ENCODE measurements at places on chromosomes 13 and 19.

DNA sequence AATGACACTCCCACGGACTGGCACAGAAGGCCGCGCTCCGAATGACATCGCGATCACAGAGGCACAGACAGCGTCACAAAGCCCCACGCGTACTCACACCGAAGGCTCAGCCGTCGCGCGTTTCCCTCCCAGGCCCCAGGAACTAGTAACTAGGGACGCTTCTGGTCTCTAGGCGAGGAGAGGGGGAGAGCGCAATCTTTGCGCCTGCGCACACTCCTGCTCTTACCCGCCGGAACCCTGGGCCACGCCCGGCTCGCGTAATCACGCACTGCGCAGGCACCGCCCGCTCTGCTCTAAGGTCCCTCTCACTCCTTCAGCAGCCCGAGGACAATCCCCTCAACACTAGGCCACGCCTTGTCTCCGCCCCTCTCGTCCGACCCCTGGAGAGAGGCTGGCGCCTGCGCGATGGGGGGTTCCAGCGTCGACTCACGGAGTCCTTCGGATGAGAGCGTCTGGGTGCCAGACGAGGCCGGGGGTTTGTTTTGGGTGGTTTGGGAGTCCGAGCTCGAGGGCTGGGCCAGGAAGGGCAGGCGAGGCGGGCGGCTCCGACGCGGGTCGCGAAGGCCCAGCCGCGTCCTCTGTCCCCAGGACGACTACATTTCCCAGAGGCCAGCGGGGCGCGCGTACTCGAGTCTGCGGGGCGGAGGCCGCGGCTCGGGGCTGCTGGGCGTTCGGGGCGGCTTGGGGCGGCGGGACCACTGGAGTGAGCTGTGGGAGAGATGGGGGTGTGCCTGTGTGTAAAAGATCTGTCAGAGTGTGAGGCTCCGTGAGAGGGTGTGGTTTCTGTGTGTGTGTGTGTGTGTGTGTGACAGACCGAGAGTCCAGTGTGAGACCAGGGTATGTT lies at the start of gene ZNF471:
TSS of gene ZNF471 (plus strand) at position 410 of the 844 bp plus-strand sequence. CDS start 3,717 bp downstream, outside the sequence.
- DNase-seq: peak; percentile 98

GRCh38 chr13:113020323-113021080 lies 51.5 kb downstream of the MCF2L start:
- no peak for DNase-seq

DNA sequence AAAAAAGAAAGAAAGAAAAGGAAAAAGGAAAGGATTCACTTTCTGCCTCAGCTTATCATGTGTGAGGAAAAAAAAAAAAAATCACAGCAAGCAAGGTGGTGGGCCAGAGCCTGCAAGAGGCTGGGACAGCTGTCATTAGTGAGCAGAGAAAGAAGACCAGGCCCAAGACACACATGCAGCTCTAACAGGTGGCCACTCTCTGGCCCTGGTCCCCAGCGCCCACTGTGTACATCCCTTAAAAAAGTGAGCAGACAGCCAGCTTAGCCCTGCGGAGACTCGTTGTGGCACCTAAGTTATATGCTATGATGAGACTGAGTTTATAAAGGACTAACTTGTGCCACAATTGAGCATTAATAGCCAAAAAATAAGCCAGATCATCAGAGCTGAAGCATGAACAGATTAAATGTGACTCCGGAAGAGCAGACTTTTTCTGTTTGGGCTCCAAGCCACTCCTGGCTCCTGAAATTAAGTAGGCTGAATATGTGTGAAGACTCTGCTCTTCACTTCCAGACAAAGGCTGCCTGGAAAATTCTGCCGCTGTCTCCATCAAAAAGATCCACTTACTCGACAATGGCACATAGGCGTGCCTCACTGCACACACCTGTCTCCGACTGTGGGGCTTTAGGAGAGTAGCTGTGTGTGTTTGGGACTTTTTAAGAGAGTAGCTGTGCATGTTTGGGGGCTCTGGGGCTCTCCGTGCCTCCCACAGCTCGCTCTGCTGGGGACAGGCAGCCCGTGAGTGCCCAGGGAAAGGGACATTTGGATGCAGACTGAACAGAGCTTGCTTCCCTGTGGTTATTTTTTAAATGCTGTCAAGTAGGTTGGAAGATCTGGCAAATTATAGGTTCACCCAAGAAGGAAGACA lies 55.0 kb downstream of the LATS2 start:
- no peak for DNase-seq

GRCh38 chr13:79772811-79773210 lies 291.9 kb downstream of the NDFIP2 start:
- DNase-seq: no peak

Measured in fibroblast of skin of right biceps (primary cell).